ENCODE measurements at places on chromosomes 4 and X.

DNA sequence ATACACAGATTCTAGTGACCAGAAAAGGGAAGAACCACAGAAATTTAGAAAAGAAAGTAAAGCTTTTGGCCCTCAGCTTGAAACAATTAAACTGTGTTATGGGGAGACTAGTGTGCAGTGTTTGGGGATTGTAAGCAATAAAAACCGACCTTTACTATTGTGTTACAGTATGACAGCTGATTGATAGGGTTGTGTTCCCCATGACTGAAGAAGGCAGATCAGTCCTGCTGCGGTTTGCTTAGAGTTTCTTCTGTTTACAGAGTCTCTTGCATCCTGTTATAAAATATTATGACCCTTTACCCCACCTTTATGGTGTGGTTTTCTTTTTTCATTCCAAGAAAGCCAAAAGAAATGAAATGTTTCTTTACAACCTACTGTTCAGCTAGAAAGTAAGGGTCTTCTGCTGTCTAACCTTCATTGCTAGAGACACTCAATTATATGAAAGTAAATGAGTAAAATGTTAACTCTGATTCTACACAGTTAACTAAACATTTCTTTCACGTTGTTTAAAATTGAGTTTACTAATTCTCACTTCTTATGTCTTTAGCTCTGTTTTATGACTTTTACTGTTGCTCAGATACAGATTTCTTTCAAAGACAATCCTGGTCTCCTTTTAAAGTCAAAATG is 18.1 kb downstream of the CHIC1 start:
- peak; percentile 55 for DNase-seq

- DNase-seq: no peak
Observed at GRCh38 chrX:134146493-134146892, 90.5 kb upstream of the CCDC160 start.

GRCh38 chrX:14864631-14865030 is 8.2 kb downstream of the FANCB start:
- no peak for DNase-seq

DNA sequence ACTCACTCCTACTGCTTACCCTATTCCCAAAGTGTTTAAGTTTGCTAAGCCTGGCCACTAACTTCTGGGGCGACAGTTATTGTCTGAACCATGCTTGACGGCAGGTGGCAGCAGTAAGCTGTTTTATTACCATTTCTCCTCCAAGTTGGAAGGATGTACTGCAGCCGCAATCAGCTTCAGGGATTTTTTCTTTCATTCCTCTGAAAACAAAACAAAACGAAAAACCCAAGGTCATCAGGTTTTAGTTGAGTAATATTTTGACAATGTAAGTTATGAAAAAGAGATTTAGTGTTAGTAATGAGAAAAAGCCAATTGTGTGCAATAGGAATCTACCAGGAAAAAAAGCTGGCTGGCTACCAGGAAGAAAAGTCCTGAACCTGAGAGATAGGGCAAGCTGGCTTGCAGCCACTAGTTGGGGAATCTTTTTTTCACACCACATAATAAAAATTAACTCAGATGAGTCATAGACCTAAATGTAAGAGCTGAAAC is 13.2 kb upstream of the RAB9B start:
- DNase-seq: peak; percentile 43

DNA sequence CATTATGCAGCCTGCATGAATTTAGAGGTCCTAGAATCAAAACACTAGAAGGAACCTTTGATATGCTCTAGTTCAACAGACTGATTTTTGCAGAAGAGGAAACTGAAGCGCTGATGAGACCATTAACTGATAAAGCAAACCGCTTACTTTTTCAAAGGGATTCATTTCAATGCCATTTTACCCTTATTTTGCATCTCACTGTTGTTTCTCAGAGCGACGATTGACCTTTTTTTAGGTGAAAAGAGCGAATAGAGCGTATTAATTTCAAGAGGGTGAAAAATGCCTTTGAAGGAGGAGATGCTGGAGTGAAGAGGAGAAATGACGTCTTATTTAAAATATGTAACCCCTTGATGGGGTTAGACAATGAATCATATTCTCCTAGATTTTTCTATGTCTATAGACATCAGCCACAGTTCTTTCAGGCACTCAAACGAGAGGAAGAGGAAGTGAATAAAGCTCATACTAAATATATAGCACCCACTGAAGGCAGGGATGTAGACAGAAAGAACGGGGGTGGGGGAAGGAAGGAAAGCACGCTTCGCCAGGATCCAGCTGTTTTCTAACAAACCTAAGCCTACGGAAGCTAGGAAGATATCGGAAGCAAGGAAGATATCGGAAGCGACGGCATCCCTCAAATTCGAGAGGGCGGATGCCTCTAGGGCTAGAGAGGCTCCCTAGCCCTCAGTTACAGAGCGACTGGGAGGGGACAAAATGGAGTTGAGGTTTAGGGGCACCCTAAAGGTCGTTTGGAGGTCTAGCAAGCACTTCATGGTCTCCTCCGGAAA is 848 bp downstream of the ACSL4 start:
- DNase-seq: peak; percentile 57

- peak; percentile 71 for DNase-seq
Observed at GRCh38 chr4:181701894-181702293, 541.3 kb upstream of the TENM3 start.

Data from NCI-H69 (cell line).